ENCODE measurements at places on chromosomes 3 and 15. TPM values are rescaled to one million over a fixed set of nuclear protein-coding genes. Genes with fewer than 3 reads are reported as not detected.

The TMCO5A gene
- not detected for polyA plus RNA-seq

The TRAT1 gene
- polyA plus RNA-seq: not detected

The WHAMM gene
- polyA plus RNA-seq: 11.0 TPM

The HEG1 gene
- polyA plus RNA-seq: 32.7 TPM

The MAP1A gene
- 7.5 TPM for polyA plus RNA-seq

The CLDN18 gene
- 0.64 TPM for polyA plus RNA-seq

The SI gene
- polyA plus RNA-seq: not detected

The FES gene
- 14.9 TPM for polyA plus RNA-seq

- DNase-seq: no peak
Observed at GRCh38 chr3:41259449-41260062, 60.3 kb downstream of the CTNNB1 start.

DNA sequence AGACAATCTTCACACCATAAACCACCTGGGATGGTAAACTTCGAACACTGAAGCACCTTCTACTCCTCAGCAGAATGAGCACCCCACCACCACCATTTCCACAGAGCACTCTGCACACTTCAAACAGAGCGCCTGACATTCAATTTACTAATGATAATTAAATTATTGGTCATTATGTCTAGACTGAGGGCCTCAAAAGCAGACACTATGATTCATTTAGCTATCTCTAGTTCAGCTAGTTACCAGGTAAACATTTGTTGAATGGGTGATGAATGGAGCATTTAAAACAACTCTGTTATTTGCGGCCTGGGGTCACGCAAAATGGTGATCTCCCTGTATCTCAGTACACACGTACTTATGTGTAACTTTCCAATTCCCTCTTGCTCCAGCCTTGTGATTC, 40.9 kb downstream of the ACAP2 start:
- DNase-seq: no peak

GRCh38 chr3:61132062-61132461, 119.2 kb downstream of the FHIT start:
- DNase-seq: no peak

DNA sequence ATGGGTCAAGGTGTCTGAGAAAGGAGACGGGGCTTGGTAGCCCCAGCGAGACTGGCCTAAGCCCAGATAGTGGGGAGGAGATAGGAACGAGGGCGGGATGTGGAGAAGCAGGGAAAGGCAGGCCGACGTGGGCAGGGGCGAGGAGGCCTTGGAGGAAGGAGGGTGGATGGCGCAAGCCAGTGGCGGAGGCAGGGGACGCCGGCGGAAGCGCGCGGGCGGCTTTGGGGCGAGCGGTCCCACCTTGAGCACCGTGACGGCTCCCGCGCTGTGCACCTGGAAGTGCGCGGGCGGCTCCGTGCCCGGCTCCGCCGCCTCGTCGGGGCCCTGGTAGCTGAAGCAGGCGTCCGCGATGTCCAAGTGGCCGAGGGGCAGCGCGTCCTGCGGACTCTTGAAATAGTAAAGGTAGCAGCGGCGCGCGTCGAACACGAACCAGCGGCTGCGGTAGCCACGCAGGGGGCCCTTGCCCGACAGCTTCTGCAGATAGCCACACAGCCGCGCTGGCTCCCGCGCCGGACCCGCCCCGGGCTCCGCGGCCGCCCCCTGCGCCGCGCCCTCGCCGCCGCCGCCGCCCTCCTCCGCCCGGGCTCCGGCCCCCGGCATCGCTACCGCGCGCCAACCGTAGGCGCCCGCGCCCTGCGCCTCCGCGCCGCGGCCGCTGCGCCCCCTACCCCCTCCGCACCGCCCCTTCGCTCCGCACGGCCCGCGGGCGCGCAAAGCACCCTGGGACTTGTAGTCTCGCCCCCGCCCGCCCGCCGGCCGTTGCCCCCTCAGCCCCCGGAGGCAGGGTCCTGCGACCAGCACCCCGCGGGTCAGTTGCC, at the start of gene TBC1D2B:
Gene TBC1D2B, minus strand, starts transcription at position 659 of the 818 bp plus-strand sequence. Its CDS starts 59 bp downstream, at position 600.
- no peak for DNase-seq

GRCh38 chr3:30605706-30606300, 598 bp upstream of the TGFBR2 start:
- DNase-seq: no peak

DNA sequence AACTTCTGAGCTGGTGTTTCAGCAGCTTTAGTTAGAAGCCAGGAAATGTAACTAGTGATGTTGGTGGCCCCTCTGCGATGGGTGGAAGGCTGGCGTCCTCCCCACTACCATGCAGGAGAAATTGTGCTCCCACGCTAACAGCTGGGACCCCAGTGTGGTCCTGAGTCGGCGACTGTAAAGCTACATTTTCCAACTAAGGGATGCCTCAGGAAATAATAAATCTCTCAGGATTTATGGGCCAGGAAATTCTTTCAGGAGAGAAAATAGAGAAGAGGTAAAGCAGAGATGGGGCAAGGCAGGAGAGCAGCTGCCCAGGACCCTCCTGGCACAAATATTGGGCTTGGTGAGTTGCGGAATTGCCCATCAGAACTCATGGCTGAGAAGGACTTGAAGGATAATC, 186.9 kb downstream of the OPA1 start:
- no peak for DNase-seq

- no peak for DNase-seq
Observed at GRCh38 chr3:39721076-39721475, 88.3 kb upstream of the MYRIP start.

DNA sequence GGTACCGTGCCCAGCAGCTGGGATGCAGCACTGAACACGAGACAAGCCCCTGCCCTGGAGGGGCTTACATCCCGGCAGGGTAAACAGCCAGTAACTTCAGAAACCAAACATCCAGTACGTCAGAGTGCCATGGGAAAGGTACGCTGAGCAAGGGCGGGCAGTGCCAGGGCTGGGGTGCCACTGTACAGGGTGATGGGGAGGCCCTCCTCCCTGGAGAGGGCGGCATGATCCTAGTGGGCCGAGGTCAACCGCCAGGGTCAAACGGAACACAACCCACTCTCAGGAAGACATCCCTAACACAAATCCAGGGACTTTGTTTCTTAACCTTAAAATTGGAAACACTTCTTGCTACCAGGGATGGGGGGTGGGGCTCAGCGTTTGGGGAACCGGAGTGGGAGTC, 16.0 kb upstream of the ANPEP start:
- no peak for DNase-seq

DNA sequence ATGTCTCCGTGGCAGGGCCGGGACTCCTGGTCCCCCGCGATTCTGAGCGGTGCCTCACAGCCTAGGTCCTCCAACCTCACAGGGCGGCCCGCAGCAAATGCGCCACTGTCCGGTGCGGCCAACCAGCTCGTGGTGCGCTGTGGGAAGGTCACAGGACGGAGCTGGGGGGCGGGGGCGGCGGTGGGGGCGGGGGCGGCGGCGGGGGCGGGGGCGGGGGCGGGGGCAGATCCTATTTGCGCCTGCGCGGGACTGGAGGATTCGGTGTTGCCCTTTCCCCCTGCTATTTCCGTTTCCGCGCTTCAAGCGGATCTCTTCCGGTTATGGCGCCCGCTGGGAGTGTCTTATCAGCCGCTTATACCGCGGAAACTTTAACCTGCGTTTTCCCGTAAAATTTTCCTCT, 106.7 kb upstream of the SNRPN start:
- DNase-seq: no peak

- no peak for DNase-seq
Observed at GRCh38 chr15:45866616-45867015, 231.8 kb downstream of the SQOR start.

DNA sequence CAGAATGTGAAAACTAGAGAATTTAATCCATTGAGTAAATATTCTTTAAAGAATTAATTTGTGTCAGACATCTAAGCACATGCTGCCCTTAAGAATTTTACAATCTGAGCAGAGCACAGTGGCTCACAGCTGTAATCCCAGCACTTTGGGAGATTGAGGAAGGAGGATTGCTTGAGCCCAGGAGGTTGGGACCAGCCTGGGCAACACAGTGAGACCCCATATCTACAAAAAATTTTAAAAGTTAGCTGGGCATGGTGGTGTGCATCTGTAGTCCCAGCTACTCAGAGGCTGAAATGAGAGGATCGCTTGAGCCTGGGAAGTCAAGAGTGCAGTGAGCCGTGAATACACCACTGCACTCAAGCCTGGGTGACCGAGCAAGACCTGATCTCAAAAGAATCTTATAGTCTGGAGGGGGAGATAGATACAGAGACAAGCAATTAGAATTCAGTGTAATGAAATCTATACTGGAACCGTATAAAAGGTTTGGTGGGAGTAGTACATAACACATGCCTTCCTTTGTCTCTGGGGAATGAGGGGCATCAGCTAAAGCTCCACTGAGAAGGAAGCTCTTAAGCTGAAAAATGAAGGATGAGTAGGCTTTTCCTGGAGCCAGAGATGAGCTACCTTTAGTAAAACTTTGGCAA, 21.2 kb downstream of the ATP11B start:
- no peak for DNase-seq

DNA sequence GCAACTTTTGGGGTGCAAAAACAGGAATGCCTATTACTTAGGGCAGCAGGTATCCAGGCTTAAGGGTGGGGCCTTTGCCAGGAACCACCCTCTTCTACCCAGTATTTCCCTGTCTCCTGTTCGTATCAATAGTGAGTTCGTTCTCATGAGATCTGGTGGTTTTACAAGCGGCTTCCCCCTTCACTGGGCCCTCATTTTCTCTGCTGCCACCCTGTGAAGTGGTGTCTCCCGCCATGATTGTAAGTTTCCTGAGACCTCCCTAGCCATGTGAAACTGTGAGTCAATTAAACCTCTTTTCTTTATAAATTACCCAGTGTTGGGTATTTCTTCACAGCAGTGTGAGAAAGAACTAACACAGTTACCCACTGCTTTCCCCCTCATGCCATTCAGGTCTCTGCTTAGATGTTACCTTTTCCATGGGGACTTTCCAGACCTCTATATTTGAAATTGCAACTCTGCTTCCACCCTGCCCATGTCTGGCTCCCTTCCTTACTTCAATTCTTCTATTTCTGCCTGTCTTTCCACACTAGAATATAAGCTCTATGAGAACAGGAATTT, 23.9 kb upstream of the TRA2B start:
- DNase-seq: no peak

DNA sequence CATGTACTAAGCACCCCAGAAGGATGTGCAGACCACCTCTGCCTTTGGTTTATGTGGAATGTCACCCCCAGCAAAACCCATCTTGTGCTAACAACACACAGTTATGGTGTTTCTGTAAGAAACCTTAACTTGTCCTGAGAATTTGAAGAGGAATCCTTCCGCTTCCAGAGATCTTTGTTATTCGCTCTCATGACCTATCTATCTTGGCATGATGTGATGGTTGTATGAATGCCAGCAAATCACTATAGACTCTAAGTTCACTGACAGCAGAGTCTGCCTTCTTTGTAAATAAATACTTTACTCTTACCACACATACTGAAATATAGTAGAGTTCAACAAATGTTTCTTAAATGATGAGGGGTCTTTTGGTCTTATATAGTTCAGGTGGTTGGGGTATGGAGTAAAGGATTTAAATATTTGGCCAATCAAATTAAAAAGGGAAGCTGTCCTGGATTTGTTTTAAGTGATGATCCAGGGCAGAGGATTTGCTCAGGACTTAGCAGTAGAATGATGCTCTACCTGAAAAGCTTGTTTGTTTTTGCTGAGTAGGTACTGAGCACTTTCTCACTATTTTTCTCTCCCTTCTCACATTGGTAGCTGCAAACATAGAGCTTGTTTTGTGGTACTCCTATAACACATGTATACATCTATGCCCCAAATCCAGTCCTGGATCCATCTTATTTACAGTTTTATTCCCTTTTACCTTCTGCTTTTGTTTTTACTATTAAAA, 27.9 kb upstream of the RTP1 start:
- DNase-seq: no peak

- no peak for DNase-seq
Observed at GRCh38 chr15:33014586-33014985, 179.9 kb downstream of the FMN1 start.

All from right renal pelvis (tissue), 4 donors.